ENCODE measurements at places on chromosomes 5 and 9. TPM values are rescaled to one million over a fixed set of nuclear protein-coding genes. Genes with fewer than 3 reads are reported as not detected.

Gene SCGB3A2
- not detected for total RNA-seq

Gene MPDZ
- 52.3 TPM for total RNA-seq

Gene NR5A1
- total RNA-seq = not detected

Gene WNK2
- not detected for total RNA-seq

Gene RNF224
- not detected for total RNA-seq

Gene REEP2
- total RNA-seq = 4.4 TPM

Gene FOXD4
- 0.42 TPM for total RNA-seq

Gene FIBCD1
- total RNA-seq = not detected

Gene SMIM23
- total RNA-seq = not detected

Gene ASPN
- not detected for total RNA-seq

Gene STXBP1
- 51.3 TPM for total RNA-seq

Gene TTC1
- 59.6 TPM for total RNA-seq

Gene SMIM33
- not detected for total RNA-seq

Gene NMUR2
- not detected for total RNA-seq

Gene DNM1
- total RNA-seq = 2.9 TPM

All from endothelial cell of umbilical vein (primary cell).